NCI-H524 (cell line): ENCODE measurements at places on chromosomes 7 and 10.
A peak's percentile ranks its signal among the peaks of the same experiment; 100 is the strongest.

DNA sequence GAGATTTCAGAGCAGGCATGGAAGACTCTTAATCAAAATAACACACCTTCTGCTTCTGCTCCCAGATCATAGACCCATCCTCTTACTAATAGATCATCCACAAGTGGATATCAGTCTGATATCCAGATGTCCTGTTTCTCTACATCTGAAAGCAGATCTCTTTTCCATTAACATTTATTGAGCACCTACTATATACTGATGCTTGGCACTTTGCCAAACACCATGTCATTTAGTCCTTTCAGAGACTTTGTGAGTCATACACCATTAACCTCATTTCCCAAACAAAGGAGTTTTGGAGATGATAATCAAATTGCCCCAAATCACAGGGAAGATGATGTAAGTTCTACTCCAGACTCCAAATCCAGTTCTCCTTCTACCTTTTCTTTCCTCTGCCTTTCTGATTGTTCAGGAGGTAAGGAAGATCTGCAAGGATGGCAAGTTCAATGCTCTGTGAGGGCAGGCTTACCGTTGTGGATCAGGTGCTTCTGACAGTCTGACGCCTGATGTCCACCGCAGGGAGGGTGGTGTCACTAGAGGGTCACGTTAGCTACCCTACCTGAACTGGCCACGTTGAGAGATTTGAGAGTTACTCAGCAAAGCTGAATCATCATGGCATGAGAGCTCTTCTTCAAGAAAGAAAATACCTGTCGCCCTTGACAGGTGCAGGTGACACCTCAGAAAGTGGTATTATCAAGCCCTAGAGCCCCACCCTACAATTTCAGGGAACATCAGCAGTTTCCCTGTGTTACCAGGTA, 269.6 kb upstream of the ZMIZ1 start:
- no peak for DNase-seq

GRCh38 chr10:100793055-100793454, 47.7 kb downstream of the PAX2 start:
- DNase-seq, result no peak

DNA sequence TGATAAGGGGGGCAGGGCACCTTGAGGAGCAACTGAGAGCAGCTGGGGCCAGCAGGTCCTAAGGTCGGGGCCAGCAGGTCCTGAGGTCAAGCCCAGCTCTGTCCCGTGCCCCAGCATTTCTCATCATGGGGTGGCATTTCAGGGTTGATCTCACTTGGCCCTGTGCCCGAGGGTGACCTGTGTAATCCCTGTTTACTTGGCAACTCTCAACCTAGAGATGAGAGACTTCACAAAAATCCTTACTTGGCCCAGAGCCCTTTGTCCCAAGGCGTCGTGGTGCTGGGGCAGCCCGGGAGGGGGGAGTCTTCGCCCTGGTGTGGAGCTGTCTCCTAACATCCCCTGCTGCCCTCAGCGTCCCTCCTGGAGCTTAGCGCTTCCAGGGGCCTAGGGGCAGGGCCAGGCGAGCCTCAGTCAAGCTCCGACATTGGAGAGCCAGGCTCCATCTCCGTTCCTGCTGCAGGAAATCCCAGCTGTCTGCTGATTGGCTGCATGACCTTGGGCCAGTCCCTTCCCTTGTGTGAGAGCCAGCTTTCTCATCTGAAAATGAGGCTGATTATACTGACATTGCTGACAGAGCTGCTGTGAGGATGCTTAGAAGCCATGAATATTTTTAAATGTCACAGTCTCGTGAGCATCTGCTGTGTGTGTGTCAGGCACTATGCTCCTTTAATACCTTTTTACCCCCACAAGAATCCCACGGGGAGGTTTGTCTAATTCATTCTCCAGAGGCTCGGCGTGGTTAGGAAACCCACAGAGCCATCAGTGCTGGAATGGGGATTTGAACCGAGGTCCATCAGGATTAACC, 94.3 kb downstream of the ZMIZ1 start:
- no peak for DNase-seq

- no peak for DNase-seq
Observed at GRCh38 chr7:134865001-134865845, 85.8 kb downstream of the CALD1 start.

GRCh38 chr7:28697913-28698563, 260.1 kb downstream of the TRIL start:
- no peak for DNase-seq

GRCh38 chr7:117686311-117686935, 186.8 kb downstream of the CTTNBP2 start:
- DNase-seq, result peak; percentile 58

GRCh38 chr7:15995027-15995426, 308.5 kb upstream of the MEOX2 start:
- no peak for DNase-seq

DNA sequence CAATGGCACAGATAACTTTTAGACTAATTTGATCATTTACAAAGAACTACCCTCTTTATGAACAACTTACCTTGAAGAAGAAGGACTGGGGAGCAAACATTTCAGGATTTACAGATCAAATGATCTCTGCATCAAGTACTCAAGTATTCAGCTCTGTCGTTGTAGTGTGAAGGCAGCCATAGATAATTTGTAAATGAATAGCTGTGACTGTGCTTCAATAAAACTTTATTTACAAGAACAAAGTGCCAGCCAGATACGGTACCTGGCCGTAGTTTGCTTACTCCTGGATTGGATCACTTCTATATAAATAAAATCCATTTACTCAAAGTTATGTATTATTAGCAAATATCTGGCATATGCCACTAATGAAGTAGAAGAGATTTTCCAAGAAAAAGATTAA, 388.2 kb upstream of the SEMA3A start:
- no peak for DNase-seq

- no peak for DNase-seq
Observed at GRCh38 chr7:158494162-158494586, 93.4 kb downstream of the PTPRN2 start.

- DNase-seq, result no peak
Observed at GRCh38 chr7:138477081-138477578, 17.1 kb downstream of the TRIM24 start.

DNA sequence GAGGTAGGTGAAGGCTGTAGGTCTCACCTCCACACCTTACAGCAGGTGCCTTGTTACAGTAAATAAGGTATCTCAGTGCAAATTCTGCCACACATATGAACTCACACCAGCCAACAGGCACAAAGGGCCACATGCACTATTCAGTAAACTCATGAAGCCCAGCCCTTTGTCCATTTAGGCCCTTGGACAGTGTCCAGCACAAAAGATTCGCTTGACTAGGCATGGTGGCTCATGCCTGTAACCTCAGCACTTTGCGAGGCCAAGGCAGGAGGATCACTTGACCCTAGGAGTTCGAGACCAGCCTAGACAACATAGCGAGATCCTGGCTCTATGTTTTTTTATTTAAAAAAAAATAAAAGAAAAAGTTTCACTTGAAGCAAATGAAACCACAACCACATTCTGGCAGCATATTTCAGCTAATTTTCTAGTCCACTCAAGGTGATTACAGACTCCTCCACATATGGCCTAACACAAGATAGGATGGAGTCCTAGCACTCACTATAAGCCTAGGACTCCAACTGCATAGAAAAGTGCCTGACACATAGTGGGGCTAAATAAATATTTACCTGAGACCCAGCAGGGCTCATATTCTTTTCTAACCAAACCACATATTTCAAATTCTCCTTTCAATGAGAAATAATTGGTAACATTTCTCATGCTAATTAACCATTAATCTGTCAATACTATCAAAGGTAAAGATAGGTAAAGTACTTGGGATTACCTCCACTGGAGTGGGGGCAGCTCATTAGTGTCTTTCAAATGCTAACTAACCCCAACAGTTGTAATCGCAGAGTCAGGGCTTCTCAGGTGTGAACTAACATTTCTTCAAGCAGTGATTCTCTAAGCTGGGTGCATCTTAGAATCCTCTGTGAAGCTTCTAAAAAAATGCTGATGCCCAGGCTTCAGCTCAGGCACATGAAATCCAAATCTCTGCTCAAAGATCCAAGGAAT, 4.5 kb upstream of the ANKRD1 start:
- no peak for DNase-seq

GRCh38 chr7:148882841-148883265, 1.2 kb downstream of the EZH2 start:
- peak; percentile 13 for DNase-seq

DNA sequence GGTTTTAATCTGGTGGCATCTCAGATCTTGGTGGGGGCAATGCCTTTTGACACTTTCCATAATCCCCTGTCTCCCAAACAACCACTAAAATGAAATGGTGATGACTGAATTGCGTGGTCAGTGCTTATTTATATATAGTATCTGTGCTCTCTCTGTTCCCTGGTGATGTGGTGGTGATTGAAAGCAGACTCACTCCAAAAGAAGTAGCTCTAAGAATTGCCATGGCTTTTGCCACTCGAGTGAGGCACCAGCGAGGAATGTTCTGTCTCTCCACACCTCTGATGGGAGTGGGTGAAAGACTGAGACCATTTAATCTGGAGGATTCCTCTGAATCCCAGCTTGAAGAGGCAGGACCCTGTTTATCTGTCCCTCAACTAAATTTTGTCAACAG, 2.8 kb downstream of the DUSP5 start:
- DNase-seq, result no peak

DNA sequence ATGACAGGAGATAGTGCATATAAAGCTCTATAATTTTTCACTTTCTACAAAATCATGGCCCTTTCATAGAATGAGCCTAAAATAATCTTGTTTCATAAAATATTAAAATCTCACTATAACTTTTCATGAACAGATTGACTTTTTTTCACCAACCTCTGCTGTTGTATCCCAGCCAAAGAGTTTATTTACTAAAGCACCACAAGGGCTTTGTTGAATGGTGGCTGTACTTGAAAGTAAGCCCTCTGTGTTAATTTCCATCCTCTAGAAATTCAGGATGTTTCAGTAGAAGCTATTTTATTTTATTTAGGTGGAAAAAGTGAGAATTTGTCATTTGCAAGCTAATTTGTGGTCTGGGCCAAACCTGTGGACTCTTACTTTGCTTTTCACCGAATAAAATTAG, 30.2 kb downstream of the THNSL1 start:
- no peak for DNase-seq

- no peak for DNase-seq
Observed at GRCh38 chr10:78868861-78869260, 199.9 kb upstream of the ZMIZ1 start.

DNA sequence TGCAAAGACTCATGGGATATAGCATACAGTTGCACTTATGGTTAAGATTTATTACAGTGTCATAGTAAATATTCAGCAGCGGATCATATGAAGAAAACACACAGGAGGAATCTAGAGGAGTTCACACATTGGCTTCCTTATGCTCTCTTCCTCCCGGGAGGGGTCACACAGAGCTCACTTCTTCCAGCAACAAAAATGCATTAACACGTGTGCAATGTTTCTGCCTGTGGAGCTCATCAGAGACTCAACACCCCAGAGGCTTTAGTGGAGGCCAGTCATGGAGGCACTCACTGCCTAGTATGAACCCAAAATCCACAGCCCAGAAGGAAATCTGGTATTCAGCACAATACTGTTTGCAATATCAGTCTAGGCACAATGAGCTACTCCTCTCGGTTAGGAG, 202.8 kb upstream of the PRSS1 start:
- DNase-seq, result no peak

DNA sequence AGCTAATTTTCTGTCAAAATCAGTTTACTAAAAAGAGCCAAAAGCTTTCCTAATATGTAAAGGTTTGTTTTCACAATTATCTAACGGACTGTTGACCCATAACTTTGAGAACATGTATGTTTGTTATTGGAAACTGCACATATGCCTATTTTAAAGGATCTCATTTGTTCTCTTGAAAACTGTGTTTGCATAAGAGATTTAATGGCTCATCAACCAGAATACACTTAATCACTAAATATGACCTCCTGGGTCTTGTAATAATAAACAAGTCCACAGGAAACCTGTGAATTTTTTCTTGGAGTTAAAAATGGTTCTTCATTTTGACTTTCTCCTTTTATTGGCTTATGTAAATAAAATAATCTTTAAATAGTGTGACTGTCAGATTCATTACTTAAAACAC, 48.3 kb upstream of the STEAP1B start:
- DNase-seq, result no peak

DNA sequence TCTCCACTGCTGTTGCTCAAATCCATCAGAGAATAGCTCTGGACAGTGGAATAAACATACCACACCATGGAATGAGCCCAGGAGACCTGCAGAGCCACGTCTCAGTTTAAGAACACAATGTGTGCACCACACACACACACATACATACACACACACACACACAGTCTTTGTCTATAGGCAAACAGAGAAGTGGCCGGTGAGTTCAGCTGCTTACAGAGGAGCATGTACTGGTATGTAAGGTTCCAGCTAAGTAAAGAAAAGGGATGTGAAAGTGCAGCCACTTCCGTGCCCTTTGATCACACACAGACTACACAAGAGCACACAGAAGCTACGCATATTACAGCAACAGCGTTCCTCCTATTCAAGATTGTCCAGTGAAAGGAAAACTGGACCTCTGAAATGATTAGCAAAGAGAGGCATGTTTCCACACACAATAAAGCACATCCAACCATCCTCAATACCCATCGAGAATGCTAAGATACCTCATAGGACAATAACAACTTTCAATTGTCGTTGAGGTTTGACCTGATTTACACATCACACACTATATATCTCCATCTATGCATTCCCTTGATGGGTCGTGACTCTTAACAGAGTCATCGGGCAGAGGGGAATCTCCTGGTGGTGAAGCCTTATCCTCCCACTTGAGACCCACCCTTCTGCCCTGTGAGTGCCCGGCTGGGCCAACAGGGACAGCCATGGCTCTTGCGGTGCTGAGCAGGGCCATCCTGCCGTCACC, 23.6 kb downstream of the SLC35B4 start:
- DNase-seq, result no peak

DNA sequence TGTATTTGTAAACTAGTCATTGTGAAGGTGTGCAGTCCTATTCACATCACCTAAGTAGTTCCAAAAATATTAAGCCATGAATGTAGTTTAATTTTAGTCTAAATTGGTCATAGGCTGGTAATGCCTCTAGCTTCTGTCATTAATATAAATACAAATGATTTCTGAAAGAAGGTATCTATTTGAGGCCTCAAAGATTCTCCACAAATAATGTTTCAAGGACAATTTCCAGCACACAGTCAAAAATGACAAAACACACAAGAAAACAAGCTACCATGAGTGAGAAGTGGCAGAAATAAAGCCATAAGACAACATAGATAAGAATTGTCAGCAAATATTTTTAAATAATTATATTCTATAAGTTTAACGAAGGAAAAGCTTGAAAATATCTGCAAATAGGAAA, 66.7 kb upstream of the PDK4 start:
- DNase-seq, result no peak

GRCh38 chr10:43689955-43690771, 41.5 kb upstream of the ZNF32 start:
- DNase-seq, result peak; percentile 48

DNA sequence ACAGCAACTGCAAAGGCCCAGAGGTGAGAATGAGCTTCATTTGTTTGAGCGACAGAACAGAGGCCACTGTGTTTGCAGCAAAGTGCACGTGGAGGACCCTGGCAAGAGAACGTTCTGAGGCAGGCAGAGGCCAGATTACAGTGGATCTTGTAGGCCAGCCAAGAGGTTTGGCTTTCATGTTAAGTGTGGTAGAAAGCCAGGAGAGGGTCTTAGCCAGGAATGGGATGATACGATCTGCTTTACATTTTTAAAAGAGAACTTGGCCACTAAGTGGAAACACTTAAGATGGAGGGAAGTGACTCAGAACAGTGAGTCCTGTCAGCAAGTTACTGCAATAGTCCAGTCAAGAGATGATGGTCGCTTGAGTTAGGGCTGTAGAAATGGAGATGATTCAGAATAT, 4.6 kb downstream of the CCDC136 start:
- no peak for DNase-seq
